ENCODE measurements at places on chromosomes 5 and 9.

GRCh38 chr5:111043712-111044506, 27.6 kb upstream of the TSLP start:
- no peak for DNase-seq

DNA sequence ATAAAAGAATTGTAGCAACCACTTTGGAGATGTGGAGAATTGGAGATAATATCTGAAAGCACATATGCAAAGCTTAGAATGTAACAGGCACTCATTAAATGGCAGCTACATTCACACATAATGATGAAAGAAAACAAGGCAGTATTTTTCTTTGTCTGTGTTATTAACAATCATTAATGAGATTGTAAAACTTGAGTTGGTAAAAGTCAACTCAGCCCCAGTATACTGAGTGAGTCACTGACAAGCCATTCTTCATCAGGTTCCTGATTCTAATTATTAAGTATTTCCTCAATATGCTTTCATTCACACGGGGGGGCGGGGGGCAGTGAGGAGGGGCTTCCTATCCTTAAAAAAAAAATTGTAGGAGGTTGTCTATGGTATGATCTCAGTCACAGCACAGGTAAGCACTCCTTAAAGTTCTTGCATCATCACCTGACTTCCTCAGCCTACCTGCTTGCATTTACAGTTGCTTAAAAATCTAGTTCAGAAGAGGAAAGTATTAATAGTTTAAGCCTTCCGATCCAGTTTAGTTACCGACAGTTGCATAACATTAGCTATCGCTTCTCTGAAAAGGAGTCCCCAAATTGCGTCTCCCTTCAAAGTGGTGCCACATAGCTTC, 379.8 kb downstream of the EFNA5 start:
- DNase-seq: no peak

GRCh38 chr9:5895782-5896181, 5.1 kb downstream of the MLANA start:
- no peak for DNase-seq

- no peak for DNase-seq
These were observed 5.5 kb upstream of the FBP2 start for GRCh38 chr9:94599102-94599501.

- no peak for DNase-seq
These were observed 332.0 kb downstream of the RFX3 start for GRCh38 chr9:3193791-3194190.

GRCh38 chr9:83056174-83056573, 6.8 kb downstream of the RASEF start:
- no peak for DNase-seq

- no peak for DNase-seq
These were observed 1.5 kb downstream of the NFIL3 start for GRCh38 chr9:91421971-91422757.

- no peak for DNase-seq
These were observed 308.1 kb upstream of the TLE4 start for GRCh38 chr9:79263628-79264027.

DNA sequence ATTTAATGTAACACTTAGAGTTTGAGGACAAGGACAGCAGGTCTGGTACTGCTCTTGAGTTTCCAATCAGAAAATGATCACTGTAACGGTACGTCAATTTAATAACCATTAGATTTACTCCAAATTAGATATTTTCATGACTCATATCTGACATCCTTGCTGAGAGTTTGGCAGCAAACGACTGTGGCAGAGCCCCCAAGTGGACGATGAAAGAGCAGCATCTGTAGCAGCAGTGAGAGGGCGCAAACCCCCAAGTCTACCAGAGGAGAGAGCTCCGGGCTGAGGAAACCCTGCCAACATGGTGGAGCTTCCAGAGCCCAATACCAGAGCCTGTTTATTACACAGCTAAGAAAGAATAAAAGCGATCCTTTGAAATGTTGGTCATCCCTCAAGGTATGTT, 73.2 kb upstream of the EPB41L4A start:
- DNase-seq: peak; percentile 82

DNA sequence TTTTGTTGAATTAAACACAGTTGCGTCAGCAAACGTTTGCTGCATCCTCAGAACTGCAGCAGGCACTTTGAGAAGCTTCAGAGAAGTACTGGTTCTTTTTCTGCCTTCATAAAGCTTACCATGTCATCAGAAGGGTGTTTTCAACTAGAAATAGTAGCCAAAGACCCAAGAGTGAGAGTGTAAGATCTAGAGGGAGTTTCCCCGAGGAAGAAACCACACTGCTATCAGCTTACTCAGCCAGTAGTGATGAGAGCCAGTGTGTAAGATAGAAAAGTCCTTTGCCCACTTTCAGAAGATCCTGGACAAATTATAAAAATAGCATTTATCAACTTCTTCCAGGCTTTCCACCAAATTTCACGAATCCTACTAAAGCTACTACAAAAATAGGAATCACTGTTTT, 154.5 kb downstream of the PAPPA start:
- no peak for DNase-seq

- DNase-seq: no peak
These were observed 23.3 kb upstream of the TRIM14 start for GRCh38 chr9:98142182-98142907.

DNA sequence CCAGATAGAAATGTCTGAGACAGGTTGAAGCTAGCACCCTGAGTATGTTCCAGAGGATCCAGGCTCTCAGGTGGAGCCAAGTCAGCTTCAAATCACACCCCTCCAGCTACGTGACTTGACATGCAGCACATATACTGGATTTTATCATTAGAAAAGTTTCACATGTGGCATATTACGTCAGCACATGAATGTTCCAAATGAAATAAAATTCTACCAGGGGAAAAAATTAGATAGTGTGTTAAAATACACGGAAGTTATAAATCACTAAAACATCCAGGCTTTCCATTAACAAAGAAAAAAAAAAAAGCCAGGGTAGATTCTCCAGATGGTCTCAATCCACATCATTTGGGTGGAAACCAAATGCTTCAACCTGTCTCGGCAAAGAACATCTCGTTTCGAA, 251.6 kb downstream of the MPDZ start:
- DNase-seq: no peak

DNA sequence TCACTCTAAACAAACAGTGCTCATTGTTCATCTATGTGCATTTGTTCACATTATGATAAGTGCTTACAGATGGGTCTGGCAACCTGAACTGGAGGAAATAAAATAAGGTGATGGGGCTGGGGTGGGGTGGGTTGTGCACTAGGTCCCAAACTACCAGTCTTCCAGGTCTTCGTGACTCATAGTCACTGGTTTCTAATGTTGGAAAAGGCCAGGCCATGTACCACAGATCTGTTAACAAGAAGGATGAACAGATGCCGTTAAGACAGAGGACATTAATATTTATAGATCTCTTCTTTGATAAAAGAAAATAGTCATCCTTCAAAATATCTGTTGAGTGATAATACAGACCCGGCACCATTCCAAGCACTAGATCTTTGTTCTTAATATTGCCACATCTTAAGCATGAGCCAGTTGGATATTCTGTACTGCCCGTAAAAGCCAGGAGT, 71.4 kb upstream of the STARD4 start:
- DNase-seq: no peak

DNA sequence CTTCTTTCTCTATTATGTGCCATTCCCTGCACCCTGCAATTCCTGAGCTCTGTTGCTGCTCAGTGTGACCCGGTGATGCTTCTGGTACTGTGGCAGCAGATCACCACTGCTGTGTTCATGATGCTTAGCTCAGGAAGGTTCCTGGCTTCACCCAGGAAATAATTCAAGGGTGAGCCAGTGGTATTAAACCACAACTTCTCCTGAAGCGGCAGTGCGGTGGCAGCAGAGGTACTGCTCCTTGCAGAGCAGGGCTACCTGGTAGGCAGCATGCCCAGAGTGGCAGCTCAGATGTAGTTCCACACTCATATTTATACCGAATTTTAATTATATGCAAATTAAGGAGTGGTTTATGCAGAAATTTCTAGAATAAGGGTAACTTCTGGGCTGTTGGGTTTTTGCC, 213.8 kb upstream of the ZNF608 start:
- DNase-seq: no peak

DNA sequence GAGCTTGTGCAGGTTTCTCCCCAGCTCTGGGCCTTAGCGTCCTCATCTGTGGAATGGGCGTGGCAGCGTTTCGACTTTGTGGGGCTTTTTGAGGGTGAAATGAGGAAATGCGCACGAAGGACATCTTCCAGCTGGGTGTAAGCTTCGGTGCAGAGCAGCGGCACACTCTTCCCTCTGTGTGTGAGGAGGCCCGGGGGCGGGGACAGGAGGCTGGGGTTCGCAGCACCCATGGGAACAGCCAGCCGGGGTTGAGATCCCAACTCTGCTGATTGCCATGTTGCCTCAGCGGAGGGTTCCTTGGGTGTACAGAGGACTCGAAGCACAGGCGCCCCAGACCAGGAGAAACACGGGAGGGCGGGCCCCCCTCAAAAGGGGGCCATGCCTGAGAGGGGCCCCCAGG, 265.6 kb downstream of the NSG2 start:
- DNase-seq: no peak

DNA sequence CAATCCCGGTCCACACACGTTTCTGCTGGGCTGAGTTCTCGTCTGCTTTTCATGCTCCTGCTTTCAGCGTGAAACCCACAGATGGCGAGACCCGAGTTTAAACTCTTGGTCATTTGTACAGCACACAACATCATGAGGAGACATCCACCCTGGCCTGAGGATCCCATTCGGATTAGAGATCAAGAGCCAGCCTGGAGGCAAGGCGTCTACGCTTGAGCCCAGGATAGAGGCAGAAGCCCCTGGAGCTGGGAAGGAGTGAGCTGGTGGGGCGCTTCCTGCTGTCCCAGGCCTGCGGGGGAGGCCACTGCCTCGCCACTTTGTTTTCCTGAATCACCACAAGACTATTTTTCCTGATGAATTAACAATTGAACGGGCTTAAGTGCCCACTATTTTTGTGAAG, 281.9 kb upstream of the IRX4 start:
- DNase-seq: no peak

GRCh38 chr9:95425910-95426551, 90.7 kb downstream of the PTCH1 start:
- DNase-seq: peak; percentile 53

- DNase-seq: peak; percentile 93
These were observed at the start of gene C9orf72 for GRCh38 chr9:27572918-27573633. TSS of gene C9orf72 (minus strand) at chr9:27573481. CDS start at chr9:27567120, 6,361 bp downstream.

DNA sequence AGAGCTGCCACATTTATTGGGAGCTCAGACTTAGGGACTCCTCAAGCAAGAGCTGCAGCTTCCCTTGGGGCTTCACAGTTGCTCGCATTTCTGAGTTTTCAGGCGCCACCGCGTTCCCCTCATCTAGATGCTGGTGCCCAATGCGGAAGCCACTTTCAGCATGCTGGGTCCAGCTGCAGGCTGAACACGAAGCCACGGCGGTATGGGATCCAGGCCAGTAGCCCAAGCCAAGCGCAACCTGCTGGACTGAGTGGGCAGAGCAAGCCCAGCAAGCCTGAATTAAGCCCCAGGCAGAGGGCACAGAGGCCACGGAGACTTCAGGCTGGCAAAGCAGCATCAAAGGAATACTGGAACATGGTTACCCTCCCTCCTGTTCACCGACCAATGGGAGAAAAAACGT, 391.5 kb downstream of the HTR1A start:
- DNase-seq: no peak

DNA sequence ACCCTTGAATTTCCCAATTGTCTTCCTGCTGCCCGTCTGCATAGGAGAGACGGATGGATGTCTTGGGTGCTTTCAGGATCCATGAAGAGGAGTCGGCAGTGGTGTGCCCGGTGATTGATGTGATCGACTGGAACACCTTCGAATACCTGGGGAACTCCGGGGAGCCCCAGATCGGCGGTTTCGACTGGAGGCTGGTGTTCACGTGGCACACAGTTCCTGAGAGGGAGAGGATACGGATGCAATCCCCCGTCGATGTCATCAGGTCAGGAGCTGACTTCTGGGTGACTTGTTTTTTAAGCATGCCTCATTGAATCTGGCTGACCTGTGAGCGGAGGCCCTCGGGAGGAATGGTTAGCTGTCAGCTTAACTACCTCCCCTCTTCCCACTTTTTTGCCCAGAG, 24.2 kb downstream of the GALNT12 start:
- DNase-seq: no peak

GRCh38 chr9:83433846-83434245, 104.4 kb downstream of the FRMD3 start:
- no peak for DNase-seq

GRCh38 chr5:134184155-134185135, 7.7 kb upstream of the SKP1 start:
- peak; percentile 84 for DNase-seq

- no peak for DNase-seq
These were observed 95.5 kb downstream of the TMEM161B start for GRCh38 chr5:88172847-88173758.

- no peak for DNase-seq
These were observed 300.8 kb downstream of the TRIM32 start for GRCh38 chr9:116987721-116988485.

DNA sequence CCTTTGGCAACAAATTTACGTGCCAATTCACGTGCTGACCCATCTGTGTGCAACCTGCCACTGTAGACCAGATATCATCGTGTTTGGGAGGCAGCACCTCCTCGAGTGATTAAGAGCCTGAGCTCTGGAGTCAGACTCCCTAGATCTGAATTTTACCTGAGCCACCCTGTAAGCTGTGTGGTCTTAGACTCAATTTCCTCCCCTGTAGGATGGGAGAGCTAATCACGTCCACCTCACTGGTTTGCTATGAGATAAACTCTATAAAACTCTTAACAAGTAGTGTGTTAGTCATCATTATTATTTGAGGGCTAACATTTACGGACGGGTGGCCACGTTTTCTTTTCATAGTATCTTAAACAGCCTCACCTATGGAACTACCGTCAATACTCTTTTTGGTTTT, 220.0 kb upstream of the ADAMTSL1 start:
- no peak for DNase-seq

GRCh38 chr5:145792840-145793239, 42.3 kb downstream of the PRELID2 start:
- DNase-seq: no peak

DNA sequence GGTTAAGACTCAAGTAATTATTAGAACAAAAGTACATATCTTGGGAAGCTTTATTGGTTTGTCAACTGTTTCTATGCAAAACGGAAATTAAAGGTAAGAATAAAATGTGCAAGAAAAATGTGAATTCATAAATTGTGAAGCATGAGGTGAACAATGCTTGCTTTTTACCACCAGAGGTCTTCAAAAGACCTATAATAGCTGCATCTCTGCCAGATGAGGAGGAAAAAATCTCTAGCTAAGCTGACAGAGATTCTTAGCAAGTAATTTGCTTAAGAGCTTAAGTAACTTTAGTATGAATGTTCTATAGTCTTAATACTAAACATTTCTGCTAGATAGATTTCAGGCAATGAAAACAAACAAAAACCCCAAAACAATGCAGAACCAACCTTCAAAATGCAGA, 54.1 kb downstream of the MRPS30 start:
- DNase-seq: peak; percentile 34

All from D341Med (cell line).